ENCODE measurements at places on chromosomes 12 and 14.

DNA sequence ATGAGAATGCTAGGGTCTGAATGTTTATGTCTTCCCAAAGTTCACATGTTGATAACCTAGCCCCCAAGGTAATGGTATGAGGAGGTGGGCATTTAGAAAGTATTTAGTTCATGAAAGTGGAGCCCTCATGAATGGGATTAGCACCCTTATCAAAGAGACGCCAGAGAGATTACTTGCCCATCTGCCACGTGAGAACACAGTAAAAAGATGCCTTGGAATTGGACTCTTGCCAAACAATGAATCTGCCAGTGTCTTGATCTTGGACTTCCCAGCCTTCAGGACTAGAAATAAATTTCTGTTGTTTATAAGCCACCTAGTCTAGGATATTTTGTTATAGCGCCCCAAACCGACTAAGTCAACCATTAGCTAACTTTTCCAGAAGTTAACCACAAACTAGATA is 92.0 kb upstream of the SLC38A4 start:
- no peak for DNase-seq

- DNase-seq = no peak
Observed at GRCh38 chr12:40854604-40855003, 162.4 kb downstream of the CNTN1 start.

GRCh38 chr14:22767323-22767589 is 768 bp downstream of the OXA1L start:
- no peak for DNase-seq

- DNase-seq = peak; percentile 85
Observed at GRCh38 chr14:95460647-95461478, 55.6 kb downstream of the SYNE3 start.

DNA sequence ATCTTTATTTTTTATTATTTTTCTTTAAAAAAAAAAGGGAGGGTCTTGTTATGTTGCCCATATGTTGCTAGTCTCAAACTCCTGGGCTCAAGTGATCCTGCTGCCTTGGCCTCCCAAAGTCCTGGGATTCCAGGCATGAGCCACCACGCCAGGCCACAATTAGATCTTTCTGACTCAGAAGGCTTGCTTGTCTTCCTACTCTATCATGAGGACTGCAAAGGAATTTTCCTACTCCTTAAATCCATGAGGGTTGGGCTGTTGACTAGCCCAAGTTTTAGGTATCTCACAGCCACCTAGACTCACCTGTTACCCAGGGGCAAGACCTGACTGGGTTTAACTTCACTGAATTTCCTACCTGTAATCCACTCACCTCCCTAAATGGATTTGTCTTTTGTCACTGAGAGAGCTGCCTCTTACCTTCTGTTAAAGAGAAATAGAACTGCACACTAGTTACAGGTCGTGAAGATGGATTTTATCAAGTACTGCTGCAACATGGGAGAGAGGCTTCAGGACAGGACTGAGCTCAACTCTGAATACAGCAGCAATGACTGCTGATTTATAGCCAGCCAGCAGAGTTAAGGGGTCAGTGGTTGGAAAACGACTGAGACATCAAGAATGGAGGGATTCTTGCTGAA is 72.3 kb downstream of the B4GALNT3 start:
- DNase-seq = no peak

DNA sequence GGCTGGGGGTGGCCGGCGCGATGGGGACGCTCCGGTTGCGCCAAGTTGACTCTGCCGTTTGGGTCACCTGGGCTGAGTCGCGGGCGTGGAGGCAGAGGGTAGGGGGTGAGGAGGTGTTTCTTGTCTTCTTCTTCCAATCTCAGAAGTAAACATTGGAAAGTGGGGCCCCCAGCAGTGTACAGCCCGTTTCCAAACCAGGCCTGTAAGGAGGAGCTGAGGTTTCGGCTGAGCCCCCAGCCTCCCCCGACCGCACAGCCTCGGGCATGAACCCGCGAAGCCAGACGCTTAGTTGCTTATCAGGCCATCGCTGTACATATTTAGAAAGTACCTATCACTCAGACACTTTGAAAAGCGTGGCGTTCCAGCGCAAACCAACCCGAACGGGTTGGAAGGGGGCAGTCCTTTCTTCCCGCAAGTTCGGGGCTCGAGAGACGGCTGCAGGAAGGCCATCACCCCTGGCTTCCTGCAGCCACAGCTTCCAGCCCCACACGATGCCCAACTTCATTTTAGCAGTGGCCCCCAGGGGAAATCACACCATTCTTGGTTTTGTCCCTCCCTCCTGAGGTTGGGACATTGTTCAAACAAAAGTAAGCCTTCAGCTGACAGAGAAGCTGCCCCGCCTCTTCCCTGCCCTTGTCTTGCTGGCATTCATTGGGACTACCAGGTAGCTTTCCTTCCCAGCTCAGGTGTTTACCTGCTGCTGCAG is 164.1 kb downstream of the ZFP36L1 start:
- DNase-seq = peak; percentile 84

- no peak for DNase-seq
Observed at GRCh38 chr14:33642080-33642479, 308.8 kb downstream of the EGLN3 start.

- DNase-seq = no peak
Observed at GRCh38 chr14:64349741-64350490, 38.2 kb upstream of the MTHFD1 start.

DNA sequence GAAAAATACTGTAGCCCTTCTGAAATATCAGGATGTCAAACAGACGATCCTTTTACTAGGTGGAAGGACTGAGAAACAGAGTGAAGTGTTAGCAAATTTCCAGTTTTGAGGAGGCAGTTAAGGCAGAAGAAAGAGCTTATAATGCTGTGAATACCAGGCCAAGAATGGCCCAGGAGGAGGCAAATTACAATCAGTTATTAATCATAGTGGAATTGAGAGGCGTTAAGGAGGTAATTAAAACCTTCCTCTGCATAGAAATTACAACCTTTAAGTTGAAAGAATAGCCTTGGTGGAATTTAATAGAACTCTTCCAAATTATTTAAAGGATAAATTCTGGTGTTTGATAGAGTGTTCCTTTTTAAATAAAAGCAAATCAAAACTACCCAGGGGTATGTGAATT is 590.9 kb upstream of the SEL1L start:
- DNase-seq = no peak

- DNase-seq = no peak
Observed at GRCh38 chr14:32683679-32684078, 255.0 kb upstream of the NPAS3 start.

- DNase-seq = no peak
Observed at GRCh38 chr14:52413729-52414408, 99.8 kb downstream of the PTGER2 start.

GRCh38 chr14:79074510-79074909 is 904.3 kb downstream of the NRXN3 start:
- peak; percentile 66 for DNase-seq

- DNase-seq = no peak
Observed at GRCh38 chr12:47410383-47410782, 295.4 kb downstream of the RPAP3 start.

DNA sequence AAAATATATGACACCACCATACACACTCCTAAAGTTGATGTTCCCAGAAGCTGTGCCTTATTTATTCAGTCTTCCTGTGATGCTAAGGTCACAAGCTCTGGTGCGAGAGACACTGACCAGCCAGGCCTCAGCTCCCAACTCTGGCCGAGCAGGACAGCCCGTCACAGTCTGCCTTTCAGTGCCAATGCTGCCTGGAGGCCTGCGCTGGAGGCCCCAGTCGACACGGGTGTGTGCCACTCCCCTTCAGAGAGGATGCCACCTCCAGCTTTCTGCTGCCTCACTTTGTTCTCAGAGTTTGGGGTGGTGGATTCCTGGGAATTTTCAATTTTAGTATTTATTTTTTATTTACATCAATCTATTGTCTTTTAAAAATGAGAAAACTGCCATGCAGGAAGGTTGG is 7.3 kb upstream of the PAPLN start:
- no peak for DNase-seq

GRCh38 chr12:28909291-28909690 is 239.8 kb upstream of the FAR2 start:
- no peak for DNase-seq

DNA sequence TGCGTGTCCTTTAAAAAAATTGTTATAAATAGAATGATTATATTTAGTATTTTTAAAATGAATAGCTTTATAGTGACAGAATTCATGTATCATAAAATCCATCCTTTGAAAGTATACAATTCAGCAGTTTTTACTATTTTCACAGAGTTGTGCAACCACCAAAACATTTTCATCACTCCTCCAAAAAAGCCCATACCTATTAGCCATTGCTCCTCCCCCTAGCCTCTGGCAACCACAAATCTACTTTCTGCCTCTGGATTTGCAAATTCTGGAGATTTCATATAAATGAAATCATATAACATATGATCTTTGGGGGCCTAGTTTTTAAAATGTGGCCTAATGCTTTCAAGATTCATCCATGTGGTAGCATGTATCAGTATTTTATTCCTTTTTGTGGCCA is 117.9 kb upstream of the MED13L start:
- no peak for DNase-seq

DNA sequence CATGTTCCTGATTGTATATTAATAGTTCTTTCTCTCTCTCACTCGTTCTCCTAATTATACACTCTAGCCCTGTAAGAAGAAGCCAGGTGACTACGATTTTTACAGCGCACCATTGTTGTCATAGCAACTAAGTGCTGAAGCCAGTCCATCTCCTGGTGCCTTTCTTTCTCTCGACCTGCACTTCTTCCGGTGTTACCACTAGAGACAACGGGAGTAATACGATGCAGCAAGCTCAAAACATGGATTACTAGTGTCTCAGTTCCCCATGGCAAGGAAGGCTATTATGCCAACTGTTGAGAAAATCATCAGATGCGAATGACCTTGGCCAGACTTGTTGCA is 40.8 kb upstream of the DCD start:
- no peak for DNase-seq

DNA sequence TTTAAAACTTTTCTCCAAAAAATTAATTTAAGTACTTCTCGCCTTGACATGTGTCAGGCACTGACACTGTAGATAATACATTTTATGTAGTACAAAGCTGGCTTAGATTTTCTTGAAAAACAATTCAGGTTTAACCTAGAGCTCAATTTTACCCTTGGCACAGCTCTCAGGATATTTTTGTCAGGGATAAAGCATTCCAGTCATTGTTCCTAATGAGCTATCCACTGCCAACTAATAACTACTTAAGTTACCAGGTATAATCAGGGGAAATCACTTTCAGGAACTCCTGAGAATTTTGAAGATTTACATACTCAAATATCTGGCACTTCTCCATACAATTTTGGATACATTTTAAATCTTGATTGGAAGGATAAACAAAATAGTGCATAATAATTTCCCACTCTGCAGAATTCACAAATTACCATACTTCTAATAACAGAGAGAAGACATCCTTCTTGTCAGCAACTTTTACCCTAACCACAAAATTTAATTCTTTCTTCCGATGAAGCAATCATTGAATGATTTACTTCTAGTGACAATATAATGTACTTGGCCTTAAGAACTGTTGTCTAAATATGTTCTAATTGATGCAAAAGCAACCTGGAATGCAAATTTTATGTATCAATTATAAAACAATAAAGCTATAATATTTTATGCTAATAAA is 4.8 kb downstream of the RASSF9 start:
- DNase-seq = no peak

GRCh38 chr12:4082809-4083403 is 190.7 kb upstream of the CCND2 start:
- no peak for DNase-seq

- DNase-seq = no peak
Observed at GRCh38 chr12:105961821-105962671, 176.7 kb downstream of the NUAK1 start.

DNA sequence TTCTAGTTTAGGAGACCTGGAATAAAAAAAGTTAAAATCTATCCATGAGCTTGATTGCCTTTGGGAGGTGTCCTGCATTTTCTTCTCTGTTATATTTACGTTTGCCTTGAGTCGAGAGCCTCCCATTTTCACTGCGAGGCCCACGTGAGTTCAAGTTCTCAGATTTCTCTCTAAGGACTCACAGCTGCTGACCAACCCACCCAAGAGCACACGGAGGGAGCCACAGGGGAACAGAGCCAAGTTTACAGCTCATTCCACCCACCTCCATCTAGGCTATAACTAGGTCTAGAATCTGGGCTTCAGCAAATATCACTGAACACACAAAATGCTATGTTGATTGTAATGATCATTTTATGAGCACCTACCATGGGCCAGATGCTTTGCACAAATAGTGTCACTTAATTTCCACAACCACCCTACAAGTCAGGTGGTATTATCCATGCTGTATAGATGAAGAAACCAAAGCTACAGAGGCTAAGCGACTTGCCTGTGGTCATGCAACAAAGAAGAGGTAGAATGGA is 16.7 kb downstream of the ALDH1L2 start:
- no peak for DNase-seq

DNA sequence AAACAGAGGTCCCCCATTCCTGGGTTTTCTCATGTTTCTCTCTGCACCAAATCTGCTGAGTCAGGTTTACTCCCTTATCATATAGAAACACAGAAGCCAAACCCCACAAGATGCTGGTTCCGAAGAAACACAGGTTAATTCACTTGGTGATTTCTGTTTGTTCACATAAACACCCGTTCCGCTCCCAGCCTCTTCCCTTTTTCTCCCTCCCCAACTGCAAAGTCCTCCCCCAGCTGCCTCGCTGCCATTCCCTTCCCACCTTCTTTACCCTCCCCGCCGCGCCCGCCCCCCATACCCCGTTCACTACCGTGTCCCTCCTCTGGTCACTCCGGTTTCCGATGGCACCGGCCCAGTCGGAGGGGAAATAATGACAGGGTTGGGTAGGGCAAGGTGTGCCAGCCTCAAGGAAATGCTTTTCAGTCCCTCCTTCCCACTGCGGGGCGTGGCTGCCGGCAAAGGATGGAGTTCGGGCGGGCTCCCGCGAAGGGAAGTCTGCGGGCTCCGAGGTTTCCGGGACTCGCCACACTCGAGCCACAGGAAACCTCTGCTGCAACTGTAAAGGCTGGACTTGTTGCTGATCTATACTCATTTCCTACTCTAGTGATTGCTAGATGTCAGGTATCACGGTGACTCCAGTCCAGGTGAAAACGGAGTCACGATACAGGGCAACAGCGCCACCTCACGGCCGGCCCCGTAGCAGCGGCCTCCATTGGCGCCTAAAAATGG is at the start of gene STYK1:
Gene STYK1, minus strand, starts transcription at position 394 of the 726 bp plus-strand sequence. CDS start 39,434 bp downstream, outside the sequence.
- peak; percentile 92 for DNase-seq

GRCh38 chr14:71136386-71137060 is 229.3 kb downstream of the PCNX1 start:
- DNase-seq = peak; percentile 73

All from NCI-H526 (cell line).